ENCODE measurements at places on chromosomes 16 and 17.

- no peak for DNase-seq
Observed at GRCh38 chr17:44188576-44189403, 2.0 kb downstream of the TMUB2 start.

DNA sequence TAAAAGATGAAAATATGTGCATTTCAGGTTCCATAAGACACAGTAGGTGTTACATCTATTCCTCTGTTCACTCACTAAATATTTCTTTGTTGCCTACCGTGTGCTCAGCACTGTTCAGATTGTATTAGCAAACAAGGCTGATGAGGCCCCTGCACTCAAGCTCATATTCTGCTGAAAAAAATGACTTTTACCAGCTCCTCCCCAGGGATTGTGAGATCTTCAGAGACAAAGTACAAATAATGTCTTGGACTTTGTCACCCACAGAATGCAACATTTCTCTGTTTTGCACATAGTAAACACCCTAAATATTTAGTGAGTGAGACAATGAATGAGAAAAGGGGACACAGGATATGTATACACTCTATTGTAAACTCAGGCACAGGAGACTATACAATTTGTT lies 21.9 kb upstream of the MYOCD start:
- DNase-seq, result no peak

- DNase-seq, result no peak
Observed at GRCh38 chr16:27323781-27324561, 10.2 kb downstream of the IL4R start.

DNA sequence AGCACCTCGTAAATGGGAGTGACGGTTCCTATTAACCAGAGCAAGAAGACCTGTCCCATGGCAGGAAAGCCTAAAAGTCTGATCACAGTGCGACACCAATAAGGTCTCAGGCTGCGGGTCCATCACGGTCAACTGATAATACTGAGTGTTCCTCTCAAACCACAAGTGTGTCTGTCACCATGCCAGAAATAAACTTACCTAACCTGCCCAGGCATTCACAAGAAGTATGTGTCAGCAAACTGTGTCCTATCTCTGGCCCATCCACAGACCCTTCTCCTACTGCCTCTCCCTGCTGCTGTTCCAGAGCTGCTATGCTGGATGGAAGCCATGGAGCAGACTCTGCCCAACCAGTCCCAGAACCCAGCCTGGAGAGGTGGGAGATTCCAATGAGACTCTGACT lies 73.5 kb downstream of the ZNF423 start:
- DNase-seq, result no peak

DNA sequence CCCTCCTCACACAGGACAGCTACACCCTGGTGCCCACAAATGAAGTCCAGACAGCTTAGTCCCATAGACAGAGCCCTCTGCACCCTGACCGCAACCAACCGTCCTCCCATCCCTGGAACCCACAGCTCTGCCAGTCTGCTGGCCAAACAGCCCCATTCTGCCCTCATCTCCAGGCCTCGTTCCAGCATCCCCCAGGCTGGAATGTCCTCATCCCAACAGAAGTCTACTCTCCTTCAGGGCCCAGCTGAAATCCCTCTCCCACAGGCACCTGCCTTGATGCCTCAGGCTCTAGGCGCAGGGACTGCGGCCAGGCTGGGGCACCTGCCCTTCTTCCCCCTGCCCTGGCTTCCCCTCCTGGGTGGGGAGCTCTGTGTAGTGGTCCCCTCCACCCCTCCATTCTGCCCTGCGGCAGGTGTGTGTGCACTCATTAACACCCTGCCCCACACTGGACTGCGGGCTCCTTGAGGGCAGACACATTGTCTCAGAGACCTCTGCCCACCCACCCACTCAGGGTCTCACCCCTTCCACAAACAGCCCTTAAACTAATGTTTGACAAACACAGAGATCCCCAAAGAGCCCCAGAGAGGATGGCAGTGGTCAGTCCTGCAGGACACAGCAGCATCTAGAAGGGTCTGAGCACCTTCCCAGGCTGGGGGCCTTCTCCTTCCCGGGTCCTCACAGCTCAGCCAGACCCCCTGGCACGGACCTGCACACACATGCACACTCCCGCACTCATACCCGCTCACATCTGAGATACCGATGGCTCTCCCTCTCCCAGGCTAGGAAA lies 820 bp downstream of the GRIN2C start:
- no peak for DNase-seq

DNA sequence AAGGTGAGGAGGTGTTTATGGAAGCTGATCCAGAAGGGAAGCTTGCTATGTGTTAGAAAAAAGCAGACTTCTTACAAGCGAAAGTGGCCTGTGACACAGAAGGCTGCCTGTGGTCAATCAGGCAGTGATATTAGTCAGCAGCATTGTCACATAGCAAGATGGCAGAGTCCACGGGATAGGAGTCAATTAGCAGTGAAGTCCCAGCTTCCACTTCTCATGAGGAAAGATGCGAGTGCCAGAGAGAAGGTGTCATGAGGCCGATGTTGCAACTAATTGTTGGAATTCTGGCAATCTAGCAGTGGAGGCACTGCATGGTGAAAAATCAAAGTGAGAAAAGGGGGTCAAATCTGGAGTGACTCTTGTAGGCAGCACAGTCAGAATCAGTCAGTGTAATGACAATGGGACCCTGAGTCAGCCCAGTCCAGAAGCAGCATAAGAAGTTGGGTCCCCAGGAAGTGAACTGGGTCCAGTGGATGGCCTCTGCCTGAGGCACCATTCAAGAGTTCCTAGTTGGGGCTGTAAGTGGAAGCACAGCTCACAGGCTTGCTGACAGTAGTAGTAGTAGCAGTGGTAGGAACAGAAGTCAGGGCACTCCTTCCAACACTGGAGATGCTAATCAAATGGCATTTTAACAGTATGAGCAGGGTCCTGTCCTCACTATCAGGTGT lies 85.1 kb downstream of the TNFRSF13B start:
- DNase-seq, result no peak

DNA sequence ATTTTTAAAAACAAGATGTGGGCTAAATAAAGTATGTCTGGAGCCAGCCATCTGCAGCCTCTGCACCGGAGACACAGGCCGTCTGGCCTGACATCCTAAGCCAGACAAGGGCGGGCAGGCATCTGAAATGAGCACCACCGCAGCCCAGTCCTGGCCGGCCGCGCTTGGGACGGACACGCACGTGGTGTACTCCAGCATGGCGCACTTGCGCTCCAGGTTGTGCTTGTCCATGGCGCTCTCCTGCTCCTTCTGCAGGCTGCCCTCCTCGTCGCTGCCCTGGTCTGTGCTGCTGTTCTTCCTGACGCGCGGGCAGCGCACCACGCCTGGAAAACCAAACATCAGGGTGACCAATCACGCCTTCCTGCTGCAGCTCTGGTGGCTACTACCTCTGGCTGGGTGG lies 60.3 kb downstream of the GTF3C1 start:
- DNase-seq, result no peak

GRCh38 chr17:64152428-64153125 lies 22.6 kb upstream of the ERN1 start:
- no peak for DNase-seq

GRCh38 chr17:9205520-9206409 lies 184.5 kb downstream of the NTN1 start:
- no peak for DNase-seq

DNA sequence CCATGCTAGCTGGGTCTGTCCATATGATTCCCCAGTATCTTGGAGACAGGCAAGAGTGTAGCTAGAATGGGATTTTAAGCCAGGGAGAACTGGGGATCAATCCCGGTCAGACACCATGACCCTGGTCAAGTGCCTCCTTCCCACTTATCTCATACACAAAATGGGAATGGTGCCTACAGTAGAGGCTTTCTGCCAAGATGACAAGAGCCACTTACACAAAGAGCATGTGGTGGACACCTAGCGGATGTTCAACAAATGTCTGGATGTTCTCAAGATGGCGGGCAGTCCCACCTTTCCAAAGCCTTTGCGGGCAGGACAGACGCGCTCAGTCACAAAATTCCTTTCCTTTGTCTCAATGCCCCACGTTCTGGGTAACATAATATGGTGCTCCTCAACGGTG lies 57.3 kb downstream of the MAF start:
- DNase-seq, result no peak

GRCh38 chr16:76900285-76901263 lies 290.4 kb upstream of the MON1B start:
- DNase-seq, result no peak

DNA sequence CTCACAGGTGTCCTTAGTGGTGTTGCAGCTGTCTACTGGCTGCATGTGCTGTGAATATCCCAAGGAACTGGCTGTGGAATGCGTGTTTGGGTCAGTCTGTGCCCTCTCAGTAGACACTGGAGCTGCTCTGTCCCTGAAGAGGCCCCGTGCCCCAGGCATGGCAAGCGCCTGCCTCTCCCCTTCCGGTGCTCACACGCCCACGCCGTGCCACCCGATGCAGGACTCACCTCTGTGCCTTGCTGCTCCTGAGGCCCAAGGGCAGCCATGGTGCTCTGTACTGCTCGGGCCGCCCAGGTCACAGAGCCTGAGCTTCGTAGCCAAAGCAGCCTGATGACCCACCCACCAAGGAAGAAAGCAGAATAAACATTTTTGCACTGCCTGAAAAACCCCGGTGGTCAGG lies 10.0 kb downstream of the RGS11 start:
- DNase-seq, result no peak

GRCh38 chr16:83789642-83790401 lies 18.0 kb upstream of the HSBP1 start:
- no peak for DNase-seq

- DNase-seq, result peak; percentile 62
Observed at GRCh38 chr16:56547120-56547948, 17.5 kb upstream of the MT4 start.

GRCh38 chr17:55704401-55704800 lies 18.3 kb downstream of the TMEM100 start:
- no peak for DNase-seq

DNA sequence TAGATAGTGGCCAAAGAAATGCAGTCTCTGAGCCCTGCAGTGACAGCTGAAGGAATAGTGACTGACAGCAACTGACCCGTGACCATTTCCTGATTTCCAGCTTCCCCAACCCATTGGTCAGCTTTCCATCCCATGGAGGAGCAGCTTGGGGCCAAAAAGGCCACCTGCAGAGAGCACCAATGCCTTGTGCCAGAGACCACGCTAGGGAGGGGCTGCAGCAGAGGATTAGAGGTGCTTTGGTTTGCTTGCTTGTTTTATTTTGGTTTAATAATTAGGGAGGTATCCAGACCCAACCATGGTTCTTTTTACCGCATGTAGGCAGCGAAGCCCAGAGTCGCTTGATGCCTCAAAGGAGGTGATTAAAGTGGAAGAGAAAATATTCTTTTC lies 61.3 kb upstream of the SIAH1 start:
- DNase-seq, result no peak

DNA sequence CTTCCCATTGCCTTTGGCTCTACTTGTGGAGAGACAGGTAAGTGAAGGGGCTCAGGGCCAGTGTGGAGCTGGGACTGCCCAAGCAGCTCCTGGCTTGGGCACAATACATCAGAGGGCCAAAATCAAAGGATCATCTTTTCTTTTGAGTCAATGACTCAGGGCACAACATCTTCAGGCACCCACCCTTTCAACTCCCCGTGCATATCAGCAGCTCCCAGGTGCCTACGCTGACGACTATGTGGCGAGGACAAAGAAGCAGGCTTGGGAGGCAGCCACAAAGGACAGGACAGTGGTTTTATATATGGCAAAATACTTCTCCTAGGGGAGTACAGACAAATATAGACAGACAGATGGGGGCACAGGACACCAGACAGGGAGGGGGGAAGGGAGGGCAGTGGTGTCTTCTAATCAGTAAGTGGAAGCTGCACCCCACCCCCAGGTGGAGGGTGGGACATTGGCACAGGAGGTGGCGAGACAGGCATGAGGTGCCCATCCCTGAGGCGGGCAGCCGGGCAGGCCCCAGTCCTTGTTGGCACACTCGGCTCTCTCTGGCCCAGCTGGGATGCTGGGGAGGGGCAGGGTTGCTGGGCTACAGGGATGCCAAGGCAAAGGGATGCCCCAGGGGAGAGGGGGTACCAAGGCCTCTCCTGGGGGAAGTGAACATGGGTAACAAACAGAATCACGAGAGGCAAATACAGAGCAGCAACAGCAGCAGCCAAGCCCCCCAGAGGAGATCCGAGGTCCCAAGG lies 7.7 kb upstream of the ARL5C start:
- DNase-seq, result no peak

DNA sequence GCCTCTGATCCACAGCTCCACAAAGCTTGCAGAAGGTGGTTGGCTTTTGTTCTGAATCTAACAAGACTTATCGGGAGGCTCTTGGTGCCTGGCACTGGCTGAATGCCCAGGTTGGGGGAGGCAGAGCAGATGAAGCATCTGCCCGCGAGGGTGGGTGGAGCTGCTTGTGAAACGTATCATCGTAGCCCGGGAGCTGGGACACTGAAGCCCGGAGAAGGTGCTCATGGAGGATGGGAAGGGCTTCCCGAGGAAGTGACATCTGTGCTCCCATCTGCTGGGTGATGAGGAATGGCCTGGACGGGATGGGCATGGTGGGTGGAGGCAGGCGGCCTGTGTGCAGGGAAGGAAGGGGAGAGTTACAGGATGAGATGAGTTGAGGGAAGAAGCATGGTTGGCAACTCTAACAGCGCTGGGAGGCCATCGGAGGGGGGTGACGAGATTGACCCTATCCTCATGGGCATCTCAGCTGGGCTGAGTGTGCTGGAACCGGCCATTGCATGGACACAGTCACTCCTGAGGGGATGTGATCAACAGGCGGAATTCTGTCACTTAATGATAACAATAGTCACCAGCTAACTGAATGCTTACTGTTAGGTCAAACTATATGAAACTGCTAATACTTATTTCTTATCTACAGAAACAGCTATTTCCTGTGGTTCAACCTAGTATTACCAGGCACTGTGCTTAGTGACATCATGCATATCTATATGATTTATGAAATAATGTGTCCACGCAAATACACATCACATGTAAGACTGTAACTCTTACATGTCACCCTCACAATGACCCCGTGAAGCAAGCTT lies 102.7 kb downstream of the ABCC6 start:
- DNase-seq, result no peak

DNA sequence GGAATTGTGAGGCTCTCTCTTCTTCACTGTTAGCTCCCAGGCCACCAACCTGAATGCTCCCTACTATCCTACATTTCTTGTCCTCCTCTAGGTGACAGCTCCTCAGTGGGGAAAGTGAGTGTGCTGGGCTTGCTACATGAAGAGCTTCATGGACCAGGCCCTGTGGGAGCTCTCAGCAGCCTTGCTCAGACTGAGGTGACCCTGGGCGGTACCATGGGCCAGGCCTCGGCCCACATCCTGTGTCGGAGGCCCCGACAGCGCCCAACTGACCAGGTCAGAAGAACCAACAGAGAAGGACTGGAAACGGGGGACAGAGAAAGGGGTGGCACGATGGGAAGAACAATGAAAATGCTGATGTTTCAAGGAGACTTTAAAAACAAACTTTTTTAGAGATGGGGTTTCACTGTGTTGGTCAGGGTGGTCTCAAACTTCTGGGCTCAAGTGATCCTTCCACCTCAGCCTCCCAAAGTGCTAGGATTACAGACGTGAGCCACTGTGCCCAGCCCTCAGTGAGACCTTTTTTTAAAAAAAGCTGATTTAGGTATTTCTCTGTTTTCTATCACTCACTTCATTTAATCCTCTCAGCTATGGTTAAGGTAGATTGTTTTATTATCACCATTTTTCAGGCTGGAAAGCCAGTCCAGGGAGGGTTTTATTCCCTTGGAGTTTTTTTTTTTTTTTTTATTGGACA lies 4.9 kb downstream of the ELP5 start:
- DNase-seq, result no peak

All from HAP-1 (cell line).